ENCODE measurements at places on chromosomes 11 and 22.

- H3K36me3 ChIP-seq = no peaks in the 10 kb centered on the region
- peak overlapping the region; percentile 35 for H3K4me3 ChIP-seq
- DNase-seq = no peak
Measured at GRCh38 chr11:128687321-128687720, 6.6 kb upstream of the FLI1 start.

DNA sequence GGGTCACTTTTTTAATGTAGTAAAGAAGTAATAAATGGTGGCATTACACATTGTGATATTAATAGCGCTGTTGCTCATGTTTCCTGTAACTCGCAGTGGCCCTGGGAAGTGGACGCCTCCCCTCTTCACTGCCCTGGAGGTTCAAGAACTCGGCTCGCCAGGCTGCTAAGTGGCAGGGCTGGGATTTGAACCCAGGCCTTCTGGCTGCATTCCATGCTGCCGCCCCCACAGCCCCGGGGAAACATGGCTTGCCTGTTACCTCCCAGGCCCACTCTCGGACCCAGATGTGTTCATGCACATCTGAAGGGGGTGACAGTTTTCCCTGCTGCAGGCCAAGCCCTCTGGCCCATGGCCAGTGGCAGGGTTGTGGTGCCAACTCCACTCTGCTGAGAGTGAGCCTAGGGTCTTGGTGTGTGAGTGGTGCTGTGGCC lies 25.0 kb upstream of the MGAT3 start:
- no peak for DNase-seq
- no peaks in the 10 kb centered on the region for H3K27me3 ChIP-seq
- peaks cover 43% of the 10 kb centered on the region for H3K36me3 ChIP-seq
- no peak overlapping the region for H3K27ac ChIP-seq
- H3K4me3 ChIP-seq = no peak overlapping the region

- H3K4me1 ChIP-seq = no peaks in the 10 kb centered on the region
- DNase-seq = no peak
- H3K27me3 ChIP-seq = no peaks in the 10 kb centered on the region
- no peaks in the 10 kb centered on the region for H3K36me3 ChIP-seq
- H3K27ac ChIP-seq = no peak overlapping the region
Measured at GRCh38 chr11:64558065-64558745, 32.8 kb upstream of the SLC22A12 start.

DNA sequence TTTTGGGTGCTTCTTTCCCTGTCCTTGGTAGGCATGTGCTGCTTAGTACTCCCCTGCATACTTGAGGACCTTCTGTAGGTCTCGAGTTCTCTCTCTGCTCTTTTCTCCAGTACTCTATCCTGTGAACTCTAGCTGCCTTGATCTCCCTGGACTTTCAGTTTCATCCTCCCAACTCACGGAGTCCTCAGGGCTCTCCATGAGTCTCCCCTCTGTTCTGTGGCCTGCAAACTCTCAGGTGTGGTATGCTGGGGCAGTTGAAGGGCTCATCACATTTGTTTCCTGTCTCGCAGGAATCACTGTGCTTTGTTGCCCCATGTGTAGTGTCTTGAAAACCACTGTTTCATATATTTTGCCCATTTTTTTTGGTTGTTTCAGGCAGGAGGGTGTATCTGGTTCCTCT lies 3.3 kb upstream of the PACS1 start:
- H3K4me1 ChIP-seq = peaks cover 28% of the 10 kb centered on the region
- DNase-seq = no peak
- H3K27me3 ChIP-seq = no peaks in the 10 kb centered on the region

DNA sequence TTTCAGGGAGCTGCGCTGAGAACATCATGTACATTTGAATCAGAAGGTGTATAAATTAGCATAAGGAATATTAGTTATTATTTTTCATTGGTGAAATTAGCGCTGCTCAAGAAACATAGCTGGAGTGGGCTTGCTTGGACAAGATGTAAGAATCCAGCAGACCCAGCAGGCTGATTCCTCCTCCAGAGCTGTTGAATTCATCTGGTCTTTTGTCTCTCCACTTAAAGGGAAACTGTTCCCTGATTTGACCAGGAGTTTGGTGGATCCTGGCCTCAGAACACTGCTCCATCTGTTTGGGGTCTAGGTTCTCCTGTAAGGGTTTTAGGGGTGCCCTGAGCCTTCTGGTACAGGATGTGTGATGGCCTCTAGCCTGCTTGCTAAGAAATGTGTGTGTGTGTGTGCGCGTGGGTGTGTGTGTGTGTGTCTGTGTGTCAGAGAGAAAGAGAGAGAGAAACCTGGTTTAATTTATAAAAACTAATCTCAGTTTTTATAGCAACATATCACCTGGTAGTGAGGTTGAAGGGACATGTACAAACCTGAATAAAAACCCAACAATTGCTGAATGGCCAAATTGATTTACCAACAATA lies 8.3 kb upstream of the SORL1 start:
- no peak for DNase-seq
- H3K4me3 ChIP-seq = no peak overlapping the region
- peaks cover 15% of the 10 kb centered on the region for H3K4me1 ChIP-seq
- no peaks in the 10 kb centered on the region for H3K27me3 ChIP-seq
- H3K36me3 ChIP-seq = peaks cover 2% of the 10 kb centered on the region

DNA sequence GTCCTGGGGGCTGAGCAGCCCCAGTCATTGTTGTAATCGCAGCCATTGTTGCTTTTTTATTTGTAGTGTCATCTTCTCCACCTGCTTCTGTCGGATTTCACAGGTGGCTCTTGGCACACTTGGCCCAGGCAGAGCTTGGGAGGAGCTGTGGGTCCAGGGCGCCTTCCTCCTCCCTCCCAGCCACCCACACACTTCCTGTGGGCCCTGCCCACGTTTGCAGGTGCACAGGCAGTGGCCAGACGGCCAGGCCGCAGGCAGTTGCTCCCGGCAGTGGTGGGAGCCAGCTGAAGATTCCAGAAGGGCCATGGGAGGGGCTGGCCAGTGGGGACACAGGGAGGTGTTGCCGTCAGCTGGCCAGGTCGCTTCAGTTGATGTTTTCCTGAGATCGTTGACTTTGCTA lies 1191.9 kb downstream of the BRD1 start:
- no peak overlapping the region for H3K27ac ChIP-seq
- no peak overlapping the region for H3K4me3 ChIP-seq
- H3K4me1 ChIP-seq = peaks cover 17% of the 10 kb centered on the region
- H3K27me3 ChIP-seq = no peaks in the 10 kb centered on the region

DNA sequence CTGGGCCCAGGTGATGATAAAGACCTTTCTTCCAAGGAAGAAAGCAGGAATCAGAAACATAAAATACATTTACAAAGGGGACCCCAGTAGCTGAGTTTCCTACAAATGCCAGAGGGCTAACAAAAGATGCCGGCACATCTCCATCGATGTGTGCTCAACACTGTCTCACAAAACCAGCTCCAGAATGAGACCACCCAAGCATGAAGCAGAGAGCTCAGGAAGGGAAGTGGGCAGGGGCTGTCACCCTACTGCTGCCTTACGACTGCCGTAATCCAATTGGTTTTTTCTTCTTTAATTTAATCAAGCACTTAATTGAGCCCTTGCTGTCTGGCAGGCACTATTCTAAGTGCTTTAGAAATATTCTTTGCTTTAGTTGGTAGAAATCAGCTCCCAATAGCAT lies 26.1 kb downstream of the SMCO4 start:
- no peak for DNase-seq
- H3K4me1 ChIP-seq = peaks cover 3% of the 10 kb centered on the region
- no peak overlapping the region for H3K27ac ChIP-seq
- H3K4me3 ChIP-seq = no peak overlapping the region
- H3K27me3 ChIP-seq = no peaks in the 10 kb centered on the region

DNA sequence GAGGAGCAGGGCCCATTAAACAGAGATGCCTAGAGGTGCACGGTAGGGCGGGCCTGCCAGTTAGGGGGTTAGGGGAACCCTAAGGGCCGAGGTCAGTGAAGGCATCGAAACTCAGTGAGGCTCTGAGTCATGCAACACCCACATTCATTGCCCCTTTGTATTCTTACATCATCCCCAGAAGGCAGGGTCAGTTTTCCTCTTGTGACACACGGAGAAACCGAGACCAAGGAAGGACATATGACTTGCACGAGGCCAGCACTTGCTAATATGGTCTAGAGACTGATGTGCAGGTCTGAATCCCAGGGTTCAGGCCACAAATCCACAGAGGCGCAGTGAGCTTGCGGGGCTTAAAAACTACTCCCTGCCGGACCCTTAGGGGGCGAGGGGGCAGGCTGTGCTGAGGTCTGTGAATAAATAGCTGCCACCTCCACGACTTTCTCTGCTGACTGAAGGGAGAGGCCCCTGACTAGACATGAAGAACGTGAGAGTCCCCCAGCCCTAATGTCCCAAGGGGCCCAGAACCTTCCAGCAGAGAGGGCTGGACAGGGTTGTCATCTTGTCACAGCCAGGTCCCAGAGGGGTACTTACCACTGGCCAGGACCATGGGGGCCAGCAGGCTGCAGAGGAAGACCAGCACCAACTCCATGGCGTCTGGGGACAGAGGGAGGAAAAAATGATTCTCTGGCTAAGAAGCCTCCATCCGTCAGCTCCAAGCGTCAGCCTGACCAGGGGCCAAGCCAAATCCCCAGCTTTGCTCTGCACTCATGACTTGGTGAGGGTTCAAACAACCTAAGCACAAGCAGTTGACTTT lies 17.8 kb upstream of the FXYD2 start:
- H3K27me3 ChIP-seq = no peaks in the 10 kb centered on the region
- H3K4me1 ChIP-seq = peaks cover 30% of the 10 kb centered on the region
- H3K4me3 ChIP-seq = no peak overlapping the region
- H3K27ac ChIP-seq = peak overlapping the region; percentile 23
- DNase-seq = peak; percentile 14
- no peaks in the 10 kb centered on the region for H3K36me3 ChIP-seq

DNA sequence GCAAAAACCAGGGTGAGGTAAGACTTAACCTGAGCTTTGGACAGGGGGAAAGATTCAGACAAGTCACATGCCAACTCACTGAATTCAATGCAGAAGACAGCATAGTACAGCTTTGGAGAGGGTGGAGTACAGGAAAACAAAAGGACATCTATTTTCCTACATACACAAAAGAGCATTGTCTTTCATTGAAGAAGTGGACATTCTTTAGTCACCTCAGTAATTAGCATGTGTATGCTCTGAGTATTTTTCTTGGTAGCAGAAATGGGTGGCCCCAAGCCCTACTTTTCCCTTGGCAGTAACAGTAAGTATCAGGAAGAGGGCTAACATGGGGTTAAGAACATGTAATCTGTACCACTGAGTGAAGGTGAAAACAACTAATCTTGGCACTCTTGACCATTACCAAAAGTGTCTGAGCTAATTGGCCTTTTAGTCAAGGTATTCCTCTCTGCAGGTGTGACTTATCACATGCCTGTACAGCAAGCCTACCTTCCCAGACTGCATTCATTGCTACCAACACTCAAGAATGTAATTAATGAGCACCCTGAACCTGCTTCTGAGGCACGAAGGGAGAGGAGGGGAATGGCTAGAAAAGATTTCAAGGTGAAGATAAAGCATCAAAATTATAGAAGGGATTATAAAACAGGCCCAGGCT lies 33.9 kb downstream of the SYTL2 start:
- H3K4me3 ChIP-seq = no peak overlapping the region
- no peak overlapping the region for H3K27ac ChIP-seq

- H3K27ac ChIP-seq = no peak overlapping the region
- H3K4me1 ChIP-seq = peaks cover 20% of the 10 kb centered on the region
- peaks cover 28% of the 10 kb centered on the region for H3K27me3 ChIP-seq
- no peak for DNase-seq
- H3K36me3 ChIP-seq = no peaks in the 10 kb centered on the region
Measured at GRCh38 chr11:30583476-30584280, 2.5 kb downstream of the MPPED2 start.

GRCh38 chr11:66008468-66009101 lies 3.2 kb upstream of the CST6 start:
- peaks cover 6% of the 10 kb centered on the region for H3K4me1 ChIP-seq
- H3K36me3 ChIP-seq = peaks cover 11% of the 10 kb centered on the region
- peaks cover 18% of the 10 kb centered on the region for H3K27me3 ChIP-seq
- DNase-seq = no peak
- no peak overlapping the region for H3K27ac ChIP-seq
- H3K4me3 ChIP-seq = no peak overlapping the region

- no peaks in the 10 kb centered on the region for H3K27me3 ChIP-seq
- H3K4me1 ChIP-seq = no peaks in the 10 kb centered on the region
- no peak overlapping the region for H3K4me3 ChIP-seq
- no peaks in the 10 kb centered on the region for H3K36me3 ChIP-seq
Measured at GRCh38 chr11:115122274-115122673, 381.9 kb downstream of the CADM1 start.

All from natural killer cell (primary cell).